DMS153 (cell line): ENCODE measurements at places on chromosomes 11 and 22.

- no peak for DNase-seq
These were observed 39.4 kb downstream of the MICAL2 start for GRCh38 chr11:12149672-12150225.

DNA sequence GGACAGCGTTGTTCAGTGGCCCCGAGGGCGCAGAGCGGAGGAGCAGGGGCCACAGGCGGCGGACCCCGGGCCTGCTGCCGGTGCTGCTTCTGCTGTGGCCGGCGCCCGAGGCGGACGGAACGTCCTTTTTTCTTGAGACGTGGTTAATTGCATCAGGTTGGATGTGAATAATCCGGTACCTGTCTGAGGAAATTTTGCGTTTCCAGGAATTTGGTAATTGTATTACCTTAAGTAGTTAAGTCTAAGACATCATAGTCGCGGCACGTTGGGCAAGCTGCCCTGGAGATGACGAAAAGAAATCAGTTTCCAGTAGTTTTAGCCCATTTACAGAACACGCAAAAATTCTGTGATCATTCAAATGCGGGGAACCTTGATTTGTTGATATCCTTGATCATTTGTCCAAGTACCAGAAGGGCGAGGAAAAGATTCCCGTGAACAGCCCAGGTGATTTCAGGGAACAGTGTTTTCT lies 789 bp downstream of the SPECC1L start:
- DNase-seq, result no peak

GRCh38 chr22:45552580-45553350 lies 50.1 kb downstream of the FBLN1 start:
- DNase-seq, result no peak

- no peak for DNase-seq
These were observed 30.8 kb downstream of the EP300 start for GRCh38 chr22:41123151-41123550.

DNA sequence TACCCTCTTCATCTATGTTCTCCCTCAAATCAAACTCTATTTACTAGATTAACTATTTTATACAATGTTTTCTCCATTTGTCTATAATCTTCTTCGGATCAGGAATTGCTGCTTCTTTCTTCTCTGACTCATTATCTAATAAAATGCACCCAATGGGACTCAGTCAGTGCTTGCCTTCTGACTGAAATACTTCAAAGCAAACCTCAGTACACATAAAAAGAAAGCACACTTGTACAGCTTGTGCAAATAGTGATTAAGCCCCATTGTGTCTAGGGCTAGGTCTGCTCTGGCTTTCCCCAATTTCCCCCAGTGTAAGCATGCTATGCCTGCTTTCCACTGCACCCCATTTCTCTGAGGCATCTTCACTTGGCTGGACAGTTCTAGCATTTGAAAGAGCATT lies 118.6 kb upstream of the C11orf87 start:
- peak; percentile 56 for DNase-seq

GRCh38 chr22:37316875-37317371 lies 34.6 kb downstream of the CYTH4 start:
- DNase-seq, result peak; percentile 32

- no peak for DNase-seq
These were observed 15.2 kb downstream of the DDX17 start for GRCh38 chr22:38490915-38491314.

DNA sequence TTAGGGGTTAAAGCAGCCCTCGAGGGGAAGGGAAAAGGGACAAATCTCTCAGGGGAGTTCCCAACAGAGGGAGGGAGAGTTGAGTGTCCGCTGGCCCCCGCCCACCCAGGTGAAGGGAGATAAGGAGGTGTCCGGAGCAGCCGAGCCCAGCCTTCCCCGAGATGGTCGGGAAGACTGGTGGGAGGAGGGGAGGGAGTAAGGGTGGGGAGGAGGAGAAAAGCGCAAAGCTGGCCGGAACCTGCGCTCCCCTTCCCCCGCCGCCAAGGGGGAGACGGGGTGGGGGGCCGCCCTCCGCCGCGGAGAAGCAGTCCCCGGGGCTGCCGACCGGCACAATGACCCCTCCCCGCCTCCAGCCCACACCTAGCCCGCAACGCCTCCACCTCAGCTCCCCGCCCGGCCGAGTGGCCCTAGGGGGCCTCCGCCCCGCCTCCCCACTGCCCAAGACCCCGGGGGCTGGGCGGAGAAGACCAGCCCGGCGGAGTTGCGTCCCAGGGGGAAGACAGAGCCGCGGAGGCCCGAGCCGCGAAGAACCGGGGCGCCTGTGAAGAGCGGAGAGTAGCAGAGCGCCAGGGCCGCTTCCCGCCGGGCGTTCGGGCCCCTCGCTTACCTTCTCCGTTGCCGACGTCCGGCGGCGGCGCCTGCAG lies 479 bp downstream of the RSF1 start:
- DNase-seq, result no peak

DNA sequence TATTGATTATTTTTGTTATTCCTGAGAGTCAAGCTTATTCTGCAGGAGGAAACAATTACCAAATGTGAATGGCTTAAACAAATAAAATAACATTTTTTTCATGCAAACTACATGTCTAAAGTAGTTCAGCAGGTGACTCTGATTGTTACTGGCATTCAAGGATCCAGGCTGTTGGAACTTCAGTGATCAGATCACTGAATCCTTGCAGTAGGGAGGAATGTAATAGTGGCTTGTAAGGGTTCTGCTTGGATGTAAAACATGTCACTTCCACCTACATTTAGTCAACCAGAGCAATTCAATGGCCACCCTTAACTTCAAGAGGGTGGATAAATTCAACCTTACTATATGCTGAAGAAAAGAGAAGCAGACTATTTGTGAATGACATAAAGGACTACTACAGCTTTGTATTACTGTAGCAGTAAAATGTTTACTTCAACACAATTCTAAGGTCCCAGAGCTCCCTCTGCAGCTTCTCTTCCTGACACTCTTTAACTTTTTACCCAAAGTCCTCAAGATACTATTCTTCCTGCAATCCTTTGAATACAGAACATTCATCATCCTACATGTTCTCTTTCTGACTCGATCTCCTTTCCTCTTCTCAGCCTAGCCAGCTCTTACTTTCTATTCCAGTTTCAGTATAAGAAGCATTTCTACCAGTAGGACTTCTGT lies 284.0 kb downstream of the LRRC4C start:
- DNase-seq, result no peak

- DNase-seq, result no peak
These were observed 68.1 kb downstream of the LRRC32 start for GRCh38 chr11:76602431-76602861.

- no peak for DNase-seq
These were observed 429.0 kb downstream of the SOX6 start for GRCh38 chr11:15927196-15927863.

- DNase-seq, result no peak
These were observed 18.0 kb upstream of the DRD2 start for GRCh38 chr11:113493206-113493605.

DNA sequence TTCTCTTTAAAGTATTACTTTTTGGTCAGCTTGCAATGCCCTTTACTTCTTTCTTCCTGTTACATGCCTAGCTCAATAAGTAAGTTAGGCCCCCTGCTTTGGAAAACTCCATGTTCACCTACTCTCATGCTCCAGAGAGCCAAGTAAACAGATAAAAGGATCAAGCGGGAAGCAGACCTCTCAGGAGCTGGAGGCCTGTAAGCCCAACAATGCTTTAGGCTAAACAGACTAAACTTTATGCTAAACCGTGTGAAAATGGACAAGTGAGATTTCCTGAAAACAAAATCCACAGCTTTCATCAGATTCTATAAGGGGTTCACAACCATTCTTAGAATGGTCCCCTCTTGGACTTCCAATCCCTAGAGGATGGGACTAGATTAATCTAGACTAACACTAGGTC lies 40.2 kb downstream of the CELF1 start:
- no peak for DNase-seq

GRCh38 chr11:94924171-94924572 lies 49.2 kb downstream of the CWC15 start:
- no peak for DNase-seq
